ENCODE measurements at places on chromosomes 2 and 18. TPM values are rescaled to one million over a fixed set of nuclear protein-coding genes. Genes with fewer than 3 reads are reported as not detected.

DNA sequence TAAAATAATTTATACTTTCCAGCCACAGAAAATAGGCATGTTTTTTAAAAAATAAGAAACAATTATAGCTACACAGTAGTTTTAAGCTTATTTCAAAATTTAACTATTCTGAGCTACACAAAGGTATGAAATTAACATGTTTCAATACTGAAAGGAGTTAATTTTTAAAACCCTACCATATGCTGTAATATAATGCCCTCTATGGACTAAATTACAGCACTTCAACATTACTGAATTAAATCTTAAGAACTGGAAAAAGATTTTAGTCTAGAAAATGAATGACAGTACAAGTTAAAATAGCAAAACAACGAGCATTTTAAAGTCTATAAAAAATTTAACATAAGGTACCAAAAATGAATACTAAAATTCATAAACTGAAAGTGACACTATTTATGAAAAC, 36.3 kb downstream of the RTN4 start:
- H3K36me3 ChIP-seq = no peaks in the 10 kb centered on the region
- peak overlapping the region; percentile 84 for H3K27ac ChIP-seq
- DNase-seq = no peak

DNA sequence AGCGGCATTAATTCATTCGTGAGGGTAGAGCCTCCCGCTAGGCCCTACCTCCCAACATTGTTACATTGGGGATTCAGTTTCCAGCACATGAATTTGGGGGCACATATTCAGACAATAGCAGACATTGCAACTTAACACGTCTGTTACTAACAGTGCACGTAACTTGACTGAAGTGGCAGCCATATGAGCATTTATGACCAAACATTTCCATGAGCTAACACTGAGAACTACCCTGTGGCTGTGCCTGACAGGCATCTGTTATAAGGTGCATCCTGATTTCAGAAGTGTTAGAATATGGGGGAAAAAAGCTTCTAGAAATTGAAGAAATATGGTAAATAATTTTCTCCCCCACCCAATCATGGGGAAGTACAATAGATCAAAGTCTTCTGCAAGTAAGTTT, 24.5 kb downstream of the MALT1 start:
- no peak for DNase-seq
- no peaks in the 10 kb centered on the region for H3K27me3 ChIP-seq
- H3K36me3 ChIP-seq = no peaks in the 10 kb centered on the region
- no peaks in the 10 kb centered on the region for H3K4me1 ChIP-seq
- no peak overlapping the region for H3K27ac ChIP-seq

DNA sequence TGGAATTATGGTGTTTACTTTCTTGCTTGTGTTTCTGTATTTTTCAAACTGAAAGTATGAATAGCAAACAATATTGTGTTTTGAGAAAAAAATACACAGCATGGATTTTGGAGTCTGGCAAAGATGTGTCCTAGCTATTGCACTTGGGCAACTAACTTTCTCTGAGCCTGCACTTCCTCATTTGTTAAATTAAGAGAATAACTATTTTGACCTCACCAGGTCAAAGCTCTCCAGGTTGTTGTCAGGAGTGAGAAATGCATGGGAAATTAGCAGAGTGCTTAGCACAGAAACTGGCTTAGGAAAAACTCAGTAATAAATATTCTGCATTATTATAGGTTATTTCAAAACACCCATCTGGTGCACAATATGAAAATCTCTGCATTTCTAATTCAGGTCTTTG, 28.2 kb downstream of the LYPD1 start:
- H3K27me3 ChIP-seq = no peaks in the 10 kb centered on the region
- H3K36me3 ChIP-seq = no peaks in the 10 kb centered on the region
- no peak overlapping the region for H3K4me3 ChIP-seq
- DNase-seq = no peak
- H3K4me1 ChIP-seq = no peaks in the 10 kb centered on the region

GRCh38 chr2:235575431-235575830, 81.6 kb downstream of the AGAP1 start:
- H3K4me3 ChIP-seq = no peak overlapping the region
- H3K27me3 ChIP-seq = no peaks in the 10 kb centered on the region
- no peak for DNase-seq
- no peak overlapping the region for H3K27ac ChIP-seq
- H3K36me3 ChIP-seq = no peaks in the 10 kb centered on the region

- no peak for DNase-seq
- no peak overlapping the region for H3K4me3 ChIP-seq
- no peak overlapping the region for H3K27ac ChIP-seq
- no peaks in the 10 kb centered on the region for H3K4me1 ChIP-seq
- no peaks in the 10 kb centered on the region for H3K27me3 ChIP-seq
- H3K36me3 ChIP-seq = no peaks in the 10 kb centered on the region
Measured at GRCh38 chr18:53698907-53699306, 525.6 kb downstream of the MBD2 start.

GRCh38 chr2:231925303-231926179, 655 bp downstream of the NPPC start:
- H3K4me1 ChIP-seq = peaks cover 8% of the 10 kb centered on the region
- H3K27ac ChIP-seq = no peak overlapping the region
- H3K27me3 ChIP-seq = peaks cover 17% of the 10 kb centered on the region
- peak overlapping the region; percentile 49 for H3K4me3 ChIP-seq

DNA sequence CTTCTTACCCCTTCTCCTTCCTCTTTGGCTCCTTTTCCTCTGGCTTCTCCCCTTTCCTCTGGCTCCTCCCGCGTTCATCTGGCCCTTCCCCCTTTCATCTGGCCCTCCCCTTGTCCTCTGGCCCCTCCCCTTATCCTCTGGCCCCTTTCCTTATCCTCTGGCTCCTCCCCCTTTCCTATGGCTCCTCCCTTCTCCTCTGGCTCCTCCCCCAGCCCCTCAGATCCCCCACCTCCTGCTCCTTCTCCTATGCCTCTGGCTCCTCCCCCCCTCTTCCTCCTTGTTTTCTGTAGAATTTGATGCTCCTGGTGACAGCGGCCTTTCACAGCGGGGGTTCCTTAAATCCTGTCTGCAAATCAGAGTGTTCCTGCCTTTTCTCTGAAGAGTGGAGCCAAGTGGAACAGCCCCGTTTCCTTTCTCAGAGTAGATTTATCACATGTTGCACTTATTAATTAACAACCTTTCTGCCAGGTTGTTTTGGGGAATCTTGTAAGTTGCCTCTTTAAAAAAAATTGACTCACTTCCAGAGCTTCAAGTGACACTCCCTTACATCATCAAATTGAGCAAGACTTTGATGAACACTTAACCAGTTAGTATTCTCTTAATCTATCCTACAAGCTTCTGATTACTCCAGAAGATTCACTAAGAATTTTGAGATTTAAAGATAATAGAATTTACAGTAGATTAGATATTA, 27.9 kb downstream of the FABP1 start:
- no peaks in the 10 kb centered on the region for H3K4me1 ChIP-seq
- no peaks in the 10 kb centered on the region for H3K27me3 ChIP-seq
- peak overlapping the region; percentile 43 for H3K27ac ChIP-seq
- no peak for DNase-seq
- H3K36me3 ChIP-seq = no peaks in the 10 kb centered on the region
- H3K4me3 ChIP-seq = no peak overlapping the region

DNA sequence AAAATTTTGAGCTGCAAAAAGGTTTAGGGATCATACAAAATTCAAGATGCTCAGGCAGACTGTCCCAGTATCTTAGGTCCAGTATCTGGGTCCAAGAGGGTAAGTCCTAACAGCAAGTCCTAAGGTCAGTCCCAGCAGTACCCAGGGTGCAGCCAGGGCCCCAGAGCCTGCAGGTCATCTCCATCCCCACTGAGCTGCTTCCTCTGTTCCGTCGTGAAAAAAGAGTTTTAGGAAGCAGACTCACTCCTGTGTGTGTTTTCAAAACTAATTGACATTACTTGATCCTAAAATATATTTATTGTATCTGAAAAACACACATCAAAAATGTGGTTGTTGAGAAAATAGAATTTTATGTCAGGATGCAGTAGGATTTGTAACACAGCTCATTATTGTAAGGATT, 69.9 kb upstream of the ALKAL2 start:
- H3K36me3 ChIP-seq = no peaks in the 10 kb centered on the region
- DNase-seq = no peak
- no peak overlapping the region for H3K27ac ChIP-seq
- H3K27me3 ChIP-seq = no peaks in the 10 kb centered on the region

GRCh38 chr18:1047406-1047805, 142.7 kb downstream of the ADCYAP1 start:
- no peaks in the 10 kb centered on the region for H3K27me3 ChIP-seq
- H3K4me1 ChIP-seq = no peaks in the 10 kb centered on the region
- no peak for DNase-seq
- no peaks in the 10 kb centered on the region for H3K36me3 ChIP-seq

- no peaks in the 10 kb centered on the region for H3K27me3 ChIP-seq
- no peak overlapping the region for H3K27ac ChIP-seq
- no peak overlapping the region for H3K4me3 ChIP-seq
- DNase-seq = no peak
- no peaks in the 10 kb centered on the region for H3K36me3 ChIP-seq
Measured at GRCh38 chr2:231486851-231487596, 22.7 kb upstream of the NCL start.

DNA sequence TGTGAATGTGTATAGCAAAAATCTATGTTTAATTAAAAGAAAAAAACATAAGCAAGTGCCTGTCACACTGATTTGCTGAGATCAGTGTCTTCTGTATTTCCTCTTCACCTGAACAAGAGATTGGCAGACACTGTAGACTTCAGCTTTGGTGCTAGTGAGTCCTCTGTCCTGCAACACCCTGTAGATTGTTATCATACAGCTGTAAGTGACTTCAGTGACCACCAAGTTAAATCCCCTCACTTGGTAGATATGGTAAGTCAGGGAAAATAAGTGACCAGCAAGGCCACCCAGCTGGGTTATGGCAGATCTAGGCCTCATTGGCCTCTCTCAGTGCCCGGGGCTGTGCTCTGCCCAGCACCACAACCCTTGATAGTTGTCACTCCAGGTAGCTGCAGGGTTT, 119.7 kb upstream of the EML6 start:
- peak overlapping the region; percentile 90 for H3K27ac ChIP-seq
- H3K4me3 ChIP-seq = no peak overlapping the region
- no peaks in the 10 kb centered on the region for H3K36me3 ChIP-seq
- peaks cover 23% of the 10 kb centered on the region for H3K4me1 ChIP-seq
- DNase-seq = no peak

- no peaks in the 10 kb centered on the region for H3K27me3 ChIP-seq
- H3K4me1 ChIP-seq = no peaks in the 10 kb centered on the region
- no peak overlapping the region for H3K4me3 ChIP-seq
Measured at GRCh38 chr18:31204833-31205232, 42.2 kb upstream of the DSC1 start.

GRCh38 chr2:148021886-148022285, 995 bp downstream of the MBD5 start:
- no peaks in the 10 kb centered on the region for H3K27me3 ChIP-seq
- H3K4me3 ChIP-seq = peak overlapping the region; percentile 80
- no peaks in the 10 kb centered on the region for H3K4me1 ChIP-seq
- no peak for DNase-seq
- no peaks in the 10 kb centered on the region for H3K36me3 ChIP-seq
- peak overlapping the region; percentile 93 for H3K27ac ChIP-seq

GRCh38 chr2:148459377-148459778, 185.2 kb upstream of the EPC2 start:
- H3K27me3 ChIP-seq = no peaks in the 10 kb centered on the region
- no peak overlapping the region for H3K4me3 ChIP-seq
- H3K27ac ChIP-seq = no peak overlapping the region
- H3K36me3 ChIP-seq = no peaks in the 10 kb centered on the region
- no peak for DNase-seq

DNA sequence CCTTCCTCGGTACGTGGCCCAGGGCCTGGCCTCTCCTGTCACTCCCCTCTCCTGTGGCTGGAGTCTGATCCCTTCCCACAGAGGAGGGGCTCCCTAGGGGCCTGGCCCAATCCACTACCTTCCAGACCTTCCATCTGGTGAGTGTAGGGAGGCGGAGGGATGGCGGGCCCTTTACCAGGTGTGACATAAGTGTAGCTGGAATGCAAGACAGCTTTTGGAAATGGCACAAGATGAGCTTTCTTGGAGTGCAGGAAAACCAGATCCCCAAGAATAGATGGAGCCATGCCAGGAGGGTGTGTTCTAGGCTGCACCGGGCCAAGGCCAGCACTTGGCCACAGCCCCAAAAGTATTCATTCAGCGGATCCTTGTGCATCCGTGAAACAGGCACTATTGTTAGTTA, 30.1 kb downstream of the IGFBP5 start:
- no peak overlapping the region for H3K4me3 ChIP-seq
- DNase-seq = peak; percentile 95
- no peaks in the 10 kb centered on the region for H3K27me3 ChIP-seq
- peak overlapping the region; percentile 65 for H3K27ac ChIP-seq

DNA sequence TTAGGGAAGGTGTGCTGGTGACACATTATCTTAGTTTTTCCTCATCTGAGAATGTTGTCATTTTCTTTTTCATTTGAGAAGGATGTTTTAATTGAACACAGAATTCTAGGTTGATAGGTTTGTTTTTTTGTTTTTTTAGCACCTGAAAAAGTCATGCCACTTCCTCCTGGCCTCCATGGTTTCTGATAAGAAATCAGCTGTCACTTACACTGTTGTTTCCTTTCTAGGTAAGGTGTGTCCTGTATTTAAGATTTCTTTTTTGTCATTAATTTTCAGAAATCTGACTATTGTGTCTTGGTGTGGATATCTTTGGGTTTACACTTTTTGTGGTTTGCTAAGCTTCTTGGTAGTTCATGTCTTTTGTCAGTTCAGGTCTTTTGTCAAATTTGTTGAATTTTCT, 99.3 kb downstream of the ROCK1 start:
- no peaks in the 10 kb centered on the region for H3K36me3 ChIP-seq
- no peak overlapping the region for H3K27ac ChIP-seq
- H3K4me3 ChIP-seq = no peak overlapping the region
- no peak for DNase-seq
- no peaks in the 10 kb centered on the region for H3K27me3 ChIP-seq

GRCh38 chr2:128287780-128288735, 30.6 kb downstream of the HS6ST1 start:
- H3K27ac ChIP-seq = no peak overlapping the region
- no peak for DNase-seq
- no peaks in the 10 kb centered on the region for H3K4me1 ChIP-seq

GRCh38 chr2:133526530-133527300, 41.5 kb downstream of the NCKAP5 start:
- H3K36me3 ChIP-seq = no peaks in the 10 kb centered on the region
- no peak overlapping the region for H3K4me3 ChIP-seq
- no peaks in the 10 kb centered on the region for H3K27me3 ChIP-seq
- DNase-seq = no peak
- no peaks in the 10 kb centered on the region for H3K4me1 ChIP-seq
- no peak overlapping the region for H3K27ac ChIP-seq

SAG gene
- total RNA-seq = not detected

DLGAP1 gene
- 17.6 TPM for total RNA-seq

TSPYL6 gene
- not detected for total RNA-seq

C1QL2 gene
- total RNA-seq = not detected

MTIF2 gene
- total RNA-seq = 23.6 TPM

Measured in breast epithelium (tissue), 4 donors.